CD4-positive, alpha-beta T cell treated with Interleukin-17A for 4 hours (primary cell): ENCODE measurements at places on chromosomes 3 and 15.
A peak's percentile ranks its signal among the peaks of the same experiment; 100 is the strongest.

DNA sequence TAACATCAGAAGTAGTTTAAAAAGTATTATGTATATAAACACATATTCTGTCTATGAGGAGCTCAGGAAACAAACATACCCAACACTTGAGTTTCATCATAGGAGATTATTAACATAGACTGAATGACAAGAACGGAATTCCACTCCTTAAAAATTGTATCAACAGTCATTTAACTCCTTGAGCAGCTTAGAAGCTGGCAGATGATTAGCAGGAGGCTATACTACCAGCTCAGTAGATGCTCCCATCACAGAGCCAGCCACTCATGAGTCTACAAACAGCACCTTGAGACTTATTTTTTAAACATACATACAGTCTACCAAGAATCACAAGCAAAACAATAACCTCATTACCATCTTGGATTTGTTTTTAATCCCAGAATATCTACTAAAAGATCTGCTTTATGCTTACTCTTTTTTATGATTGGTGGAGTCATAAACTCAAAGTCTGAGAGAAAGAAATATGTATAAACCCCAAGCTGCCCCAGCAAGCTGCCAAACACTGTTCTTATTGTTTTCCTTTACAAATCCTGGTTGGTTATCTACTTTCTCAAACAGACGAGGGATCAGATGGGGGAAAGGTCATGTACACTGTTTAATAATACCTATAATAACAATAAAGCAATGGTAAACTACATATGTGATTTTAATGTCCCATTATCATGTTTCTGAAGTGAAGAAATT, 59.5 kb downstream of the CBLB start:
- no peak for DNase-seq

- DNase-seq: no peak
Observed at GRCh38 chr15:75884041-75884440, 19.6 kb upstream of the FBXO22 start.

DNA sequence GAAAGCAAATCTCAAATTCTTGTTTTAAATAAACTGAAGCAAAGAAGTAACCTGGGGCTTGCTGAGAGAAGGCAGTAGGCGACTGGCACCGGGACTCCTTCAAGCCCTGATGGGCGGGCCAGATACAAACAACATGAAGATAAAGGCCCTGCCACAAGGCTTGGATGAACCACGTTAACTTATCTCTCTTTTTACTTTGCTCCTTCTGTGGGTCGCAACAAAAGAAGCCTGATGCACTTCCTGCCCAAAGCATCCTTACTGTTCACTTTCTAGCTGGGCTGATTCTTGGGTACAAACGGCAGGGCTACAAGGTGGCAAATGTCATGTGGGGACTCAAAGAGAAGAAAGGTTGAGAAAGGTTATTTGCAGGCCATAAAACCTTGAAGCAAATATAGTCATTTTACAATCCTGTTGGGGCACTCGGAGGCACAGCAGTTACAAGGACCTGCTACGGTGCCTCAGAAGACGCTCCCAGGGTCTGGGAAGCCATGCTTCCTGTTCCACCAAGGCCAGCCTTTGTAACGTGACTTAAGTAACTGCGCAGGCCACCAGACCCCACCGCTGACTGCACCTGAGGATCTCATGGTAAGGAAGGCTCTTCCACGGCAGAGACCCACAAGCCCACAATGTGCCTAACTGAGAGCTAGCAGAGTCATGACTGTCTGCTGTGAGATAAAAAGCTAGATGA, 71.1 kb downstream of the CHSY1 start:
- DNase-seq: peak; percentile 21

DNA sequence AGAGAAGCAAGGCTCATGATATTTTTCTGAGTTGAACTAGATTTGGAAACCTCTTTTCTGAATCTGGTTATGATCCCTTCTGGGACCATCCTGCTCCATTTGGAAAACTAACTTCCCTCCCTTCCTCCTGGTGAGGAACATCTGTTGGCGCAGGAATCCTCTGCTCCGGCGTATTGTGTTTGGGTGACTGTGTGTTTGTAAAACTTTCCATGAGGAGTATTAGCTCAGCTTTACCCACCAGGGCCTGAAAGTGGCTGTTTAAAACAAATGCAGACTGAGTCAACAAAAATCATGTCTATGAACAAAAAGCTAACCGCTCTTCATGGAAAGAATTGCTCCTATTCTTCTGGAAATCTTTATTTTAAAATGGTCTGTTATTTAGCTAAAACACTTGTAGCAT, 17.7 kb downstream of the STARD9 start:
- DNase-seq: no peak

DNA sequence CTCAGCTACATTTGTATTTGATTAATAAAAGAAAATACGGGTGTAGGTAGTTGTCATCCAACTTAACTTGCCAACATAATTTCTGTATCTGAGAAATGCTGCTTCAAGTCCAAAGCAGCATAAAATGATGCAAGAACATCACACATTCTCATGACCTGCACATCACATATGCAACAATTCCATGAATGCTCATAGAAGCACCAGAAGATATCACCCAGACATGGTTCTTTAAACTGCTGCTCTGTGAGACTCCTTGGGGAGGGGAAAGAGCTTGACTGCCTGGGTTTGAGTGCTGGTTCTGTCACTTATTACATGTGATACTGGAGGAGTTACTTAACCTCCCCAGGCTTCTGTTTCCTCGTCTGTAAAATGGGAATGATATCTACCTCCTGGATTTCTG, 39.4 kb downstream of the CHST14 start:
- no peak for DNase-seq

- DNase-seq: no peak
Observed at GRCh38 chr3:184652465-184652864, 59.4 kb downstream of the MAGEF1 start.
